ENCODE measurements at places on chromosomes 5 and 9.

- DNase-seq: no peak
Observed at GRCh38 chr9:104313396-104314110, 190.5 kb upstream of the OR13F1 start.

GRCh38 chr5:180170810-180171567, 38.0 kb downstream of the RASGEF1C start:
- DNase-seq: no peak

GRCh38 chr5:1640421-1640881, 116.7 kb upstream of the LPCAT1 start:
- no peak for DNase-seq

DNA sequence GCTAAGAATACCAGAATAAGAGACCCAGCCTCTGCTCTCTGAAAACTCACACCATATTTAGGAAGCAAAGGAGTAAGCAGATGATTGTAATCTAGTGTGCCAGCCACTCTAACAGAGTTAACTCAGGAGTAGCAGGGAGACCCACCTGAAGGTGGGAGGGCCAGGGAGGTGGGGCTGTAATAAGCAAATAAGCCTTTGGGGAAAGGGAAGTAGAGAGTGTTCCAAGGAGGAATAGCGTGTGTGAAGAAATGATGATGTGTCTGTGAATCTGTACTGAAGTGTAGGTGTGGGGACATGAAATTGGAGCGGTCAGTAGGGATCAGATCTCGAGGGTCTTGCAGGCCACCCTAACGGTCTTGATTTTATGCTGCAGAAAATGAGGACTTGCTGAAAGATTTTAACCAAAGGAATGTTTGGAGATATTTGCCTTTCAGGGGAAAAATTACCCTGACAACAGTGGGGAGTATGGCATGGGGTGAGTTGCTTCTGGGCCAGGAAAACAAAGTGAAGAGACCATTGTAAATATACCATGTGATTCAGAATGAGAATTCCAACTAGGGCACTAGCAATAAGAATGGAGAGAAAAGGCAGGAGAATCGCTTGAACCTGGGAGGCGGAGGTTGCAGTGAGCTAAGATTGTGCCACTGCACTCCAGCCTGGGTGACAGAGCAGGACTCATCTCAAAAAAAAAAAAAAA, 44.1 kb upstream of the FSD1L start:
- no peak for DNase-seq

- peak; percentile 70 for DNase-seq
Observed at GRCh38 chr5:140293091-140293848, 9.6 kb downstream of the PFDN1 start.

DNA sequence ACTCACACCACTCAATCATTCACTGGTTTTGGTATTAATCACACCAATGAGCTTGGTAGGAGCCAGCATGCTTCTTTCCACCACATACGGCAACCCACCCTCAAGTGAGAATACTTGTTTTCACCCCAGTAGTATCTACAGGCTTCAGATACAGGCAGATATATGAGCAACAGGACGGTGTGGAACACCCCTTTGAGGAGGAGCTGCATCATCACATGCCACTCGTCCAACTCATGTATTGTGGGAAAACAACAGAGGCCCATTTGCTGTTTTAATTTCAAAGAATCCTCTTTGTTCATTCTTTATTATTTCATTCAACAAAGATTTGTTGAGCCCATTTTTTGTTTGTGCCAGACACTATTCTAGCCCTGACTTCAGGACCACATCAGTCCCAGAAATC, 46.0 kb downstream of the RORB start:
- DNase-seq: no peak

DNA sequence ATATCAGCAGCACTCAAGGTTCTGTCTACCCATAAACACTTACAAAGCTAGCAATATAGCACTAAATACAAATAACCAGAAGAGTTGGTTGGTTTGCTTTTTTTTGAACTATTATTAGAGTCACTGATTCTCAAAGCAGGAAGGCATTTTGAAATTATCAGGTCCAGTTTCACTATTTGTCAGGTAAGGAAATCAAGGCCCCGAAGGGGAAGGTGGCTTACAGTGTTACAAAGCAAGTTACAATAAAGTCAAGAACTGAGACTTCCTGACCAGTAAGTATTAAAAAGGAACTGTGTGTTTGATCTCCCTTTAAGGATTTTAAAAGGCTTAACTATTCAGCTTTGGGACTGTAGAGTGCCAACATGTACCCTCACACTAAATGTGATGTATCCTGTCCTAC, 10.8 kb downstream of the C5orf15 start:
- DNase-seq: no peak

All from fibroblast of pulmonary artery (primary cell).